ENCODE measurements at places on chromosomes 13 and 19. TPM values are rescaled to one million over a fixed set of nuclear protein-coding genes. Genes with fewer than 3 reads are reported as not detected.

DNA sequence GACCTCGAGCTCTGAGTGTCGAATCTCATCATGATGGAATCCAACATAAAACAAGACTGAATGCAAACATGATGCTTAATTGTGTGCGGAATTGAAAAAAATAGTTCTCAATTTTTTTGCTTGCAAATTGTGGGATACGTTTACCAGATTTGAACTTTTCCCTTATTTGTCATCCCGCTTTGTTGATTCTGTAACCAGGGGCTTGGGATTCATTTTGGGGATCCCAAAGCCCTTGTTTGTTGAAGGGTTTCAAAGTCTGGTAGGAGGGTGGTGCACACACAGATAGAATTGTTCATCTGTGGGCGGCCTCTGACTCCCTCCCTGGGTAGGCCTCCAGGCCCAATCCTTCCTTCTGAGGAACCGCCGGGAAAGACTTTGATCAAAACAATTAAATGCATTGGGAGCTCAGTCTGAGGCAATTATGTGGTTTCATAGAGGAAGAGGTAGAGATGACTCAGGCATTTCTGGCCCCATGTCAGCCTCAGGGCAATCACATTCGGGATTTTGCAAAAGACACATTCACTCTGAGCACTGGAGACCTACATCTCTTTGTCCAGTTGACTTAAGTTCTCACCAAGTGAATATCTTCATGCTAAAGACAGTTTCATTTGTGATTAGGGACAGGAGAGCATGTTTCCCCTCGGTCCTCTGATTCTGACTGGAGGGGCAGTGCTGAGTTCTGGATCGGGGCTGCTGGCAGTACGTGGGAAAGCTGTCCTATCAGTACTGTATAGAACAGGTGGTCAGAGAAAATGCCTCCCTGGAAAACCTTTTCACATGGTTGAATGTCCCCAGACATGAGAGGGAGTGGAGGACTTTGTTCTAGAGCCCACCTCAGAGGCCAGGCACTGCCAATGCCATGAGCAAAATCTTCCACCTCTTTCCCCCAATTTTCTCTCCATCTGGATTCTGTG lies 27.8 kb upstream of the IGFL4 start:
- DNase-seq: no peak

GRCh38 chr19:46784262-46785053 lies 3.9 kb downstream of the SLC1A5 start:
- peak; percentile 47 for DNase-seq

The C1QTNF9B gene
- not detected for total RNA-seq

DNA sequence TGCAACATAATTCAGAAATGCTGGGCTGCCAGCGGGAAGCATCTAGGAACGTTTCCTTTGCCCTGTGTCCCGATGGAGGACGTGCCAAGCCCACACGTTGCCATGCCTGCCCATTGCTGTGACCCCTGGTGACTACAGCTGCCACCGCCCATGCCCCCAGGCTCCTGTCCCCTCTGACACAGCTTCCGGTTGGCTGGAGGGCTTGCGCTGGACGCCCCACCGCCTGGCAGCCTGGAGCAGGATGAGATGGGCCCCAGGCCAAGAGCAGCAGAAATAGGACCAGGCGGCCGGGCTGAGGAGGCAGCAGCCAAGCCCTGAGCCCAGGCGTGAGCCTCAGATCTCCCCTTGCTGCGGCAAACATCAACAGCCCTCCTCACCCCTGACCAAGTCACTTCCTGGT lies 125.9 kb downstream of the COL4A2 start:
- peak; percentile 49 for DNase-seq

GRCh38 chr13:113730831-113731191 lies 28.2 kb upstream of the TMEM255B start:
- DNase-seq: no peak

The PLPPR3 gene
- total RNA-seq: 0.31 TPM

DNA sequence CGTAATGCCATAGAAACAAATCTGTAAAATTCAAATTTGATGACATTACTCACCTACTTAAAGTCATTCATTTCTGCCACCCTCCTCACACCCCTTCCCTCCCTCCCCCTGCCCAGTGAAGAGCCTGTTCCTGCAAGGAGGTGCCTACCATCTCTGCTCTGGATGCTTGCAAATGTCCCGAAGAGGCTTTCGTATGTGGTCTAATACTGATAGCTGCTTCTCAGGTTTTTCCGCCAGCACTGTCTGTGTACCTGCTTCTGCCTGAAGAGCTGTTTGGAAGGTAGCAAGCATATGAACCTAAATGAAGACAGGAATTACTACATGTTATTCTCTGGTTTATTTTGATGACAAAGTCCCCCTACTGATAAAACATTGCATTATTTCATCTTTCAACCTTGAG lies 57.1 kb downstream of the GPALPP1 start:
- DNase-seq: no peak

DNA sequence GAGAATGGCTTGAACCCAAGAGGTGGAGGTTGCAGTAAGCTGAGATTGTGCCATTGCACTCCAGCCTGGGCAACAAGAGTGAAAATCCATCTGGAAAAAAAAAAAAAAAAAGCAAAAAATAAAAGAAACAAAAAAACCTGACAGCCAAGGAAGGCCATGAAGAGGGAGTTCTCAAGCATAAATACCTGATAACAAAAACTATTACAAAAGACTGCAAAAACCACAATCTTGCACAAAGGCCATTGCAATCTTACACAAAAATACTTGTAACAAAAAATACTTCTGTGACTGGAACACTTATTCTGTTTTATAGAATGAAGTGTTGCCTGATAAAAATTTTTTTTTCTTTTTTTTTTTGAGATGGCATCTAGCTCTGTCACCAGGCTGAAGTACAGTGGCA lies 61.5 kb upstream of the TSC22D1 start:
- no peak for DNase-seq

- DNase-seq: no peak
These were observed 129.9 kb upstream of the UBL3 start for GRCh38 chr13:29980339-29980738.

GRCh38 chr19:38496603-38497487 lies 63.4 kb downstream of the RYR1 start:
- no peak for DNase-seq

DNA sequence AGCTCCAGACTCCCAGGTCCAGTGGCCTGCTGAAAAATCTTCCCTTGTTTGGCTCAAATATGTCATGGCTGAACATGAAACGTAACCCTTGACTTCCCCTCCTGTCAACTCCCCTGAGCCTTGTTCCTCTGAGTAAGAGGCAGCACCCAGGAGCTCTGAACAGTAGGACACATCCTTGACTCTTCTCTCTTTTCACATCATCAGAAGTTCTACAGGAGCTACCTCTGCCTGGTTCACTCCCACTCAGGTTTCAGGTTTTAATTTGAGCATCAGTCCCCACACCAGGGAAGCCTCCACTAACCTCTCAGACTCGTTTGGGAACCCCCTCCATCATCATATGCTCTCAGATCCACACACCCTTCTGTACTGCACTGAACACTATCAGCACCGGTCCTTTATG lies 30.3 kb downstream of the ZNF823 start:
- no peak for DNase-seq

- no peak for DNase-seq
These were observed 1308.9 kb downstream of the OLFM4 start for GRCh38 chr13:54337540-54337939.

The NLRP7 gene
- total RNA-seq: not detected

The ZNF567 gene
- 15.4 TPM for total RNA-seq

DNA sequence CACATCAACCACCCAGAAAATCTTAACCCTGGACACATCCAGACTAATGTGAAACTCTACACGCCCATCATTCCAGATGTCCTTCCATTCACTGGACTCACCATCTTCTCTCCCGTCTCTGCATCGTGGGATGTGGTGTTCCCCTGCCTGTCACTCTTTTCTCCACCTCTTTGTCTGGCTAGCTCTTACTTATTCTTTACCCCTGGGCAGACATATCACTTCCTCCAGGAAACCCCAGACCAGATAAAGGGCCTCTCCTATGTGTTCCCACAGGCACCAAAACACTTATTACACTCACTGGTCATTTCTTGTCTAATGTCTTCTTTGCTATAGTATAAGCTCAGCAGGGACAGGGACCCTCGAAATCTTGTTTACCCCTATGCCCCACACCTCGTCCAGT lies 109.3 kb upstream of the IPO5 start:
- DNase-seq: no peak

- DNase-seq: no peak
These were observed 481.0 kb downstream of the FOXO1 start for GRCh38 chr13:40185414-40185813.

GRCh38 chr13:28268800-28269223 lies 130.5 kb downstream of the PAN3 start:
- no peak for DNase-seq

GRCh38 chr19:49058562-49058961 lies 1.0 kb upstream of the CGB7 start:
- no peak for DNase-seq

GRCh38 chr19:51820831-51821446 lies 26.0 kb downstream of the FPR3 start:
- DNase-seq: no peak

DNA sequence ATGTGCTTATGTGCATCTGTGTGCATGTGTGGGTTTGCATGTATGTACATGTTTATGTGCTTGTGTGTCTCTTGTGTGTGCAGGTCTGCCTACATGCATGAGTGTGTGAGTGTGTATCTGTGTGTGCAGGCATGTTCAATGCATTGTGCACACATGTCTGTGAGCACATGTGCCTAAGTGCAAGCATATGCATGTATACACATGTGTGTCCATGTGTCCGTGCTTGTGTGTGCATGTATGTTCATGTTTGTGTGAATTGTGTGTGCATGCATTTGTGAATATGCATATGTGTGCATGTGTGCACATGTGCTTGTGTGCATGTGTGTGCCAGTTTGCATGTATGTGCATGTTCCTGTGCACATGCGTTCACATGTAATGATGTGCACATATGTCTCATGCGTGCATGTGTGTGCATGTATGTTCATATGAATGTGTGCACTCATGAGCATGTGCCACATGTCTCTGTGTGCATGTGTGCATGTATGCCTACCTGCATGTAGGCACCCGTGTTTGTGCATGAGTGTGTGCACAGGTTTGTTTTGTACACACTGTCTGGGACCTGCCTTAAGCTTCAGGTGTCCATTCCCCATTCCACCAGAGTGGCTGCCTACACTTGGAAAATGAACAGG lies 32.1 kb upstream of the PTPRS start:
- DNase-seq: no peak

The AMER2 gene
- 0.62 TPM for total RNA-seq

The MCEMP1 gene
- not detected for total RNA-seq

DNA sequence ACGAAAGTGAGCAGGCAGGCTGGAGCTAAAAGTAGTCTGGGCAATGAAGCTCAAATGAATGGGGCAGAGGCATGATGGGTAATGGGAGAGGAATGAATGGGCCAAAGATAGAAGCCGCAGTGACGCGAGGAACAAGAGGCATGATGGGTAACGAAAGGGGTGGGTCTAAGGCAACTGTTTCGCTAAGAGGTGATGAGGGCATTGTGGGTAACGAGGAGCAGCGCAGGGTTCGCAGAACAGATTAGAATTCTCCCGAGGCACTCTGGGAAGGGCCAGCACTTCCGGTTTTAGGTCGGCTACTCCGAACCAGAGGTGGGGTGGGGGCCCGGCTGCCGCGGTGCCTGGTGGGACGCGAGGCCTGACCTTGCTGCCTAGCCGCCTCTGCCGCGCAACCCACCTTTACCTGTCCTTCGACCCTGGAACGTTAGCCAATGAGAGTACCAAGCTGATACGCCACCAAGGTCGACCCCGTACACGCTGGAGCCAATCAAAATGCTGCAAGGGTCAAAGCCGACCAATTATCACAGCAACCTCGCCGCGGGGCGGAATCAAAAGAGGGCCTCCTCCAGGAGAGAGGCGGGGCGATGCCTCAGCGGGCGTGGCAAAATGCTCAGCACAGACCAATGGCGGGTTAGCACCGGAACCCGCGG lies 563 bp upstream of the TOMM40 start:
- DNase-seq: peak; percentile 99

- no peak for DNase-seq
These were observed 379.7 kb downstream of the OLFM4 start for GRCh38 chr13:53408306-53408705.

- DNase-seq: no peak
These were observed 3.8 kb downstream of the ZNF749 start for GRCh38 chr19:57438925-57439324.
